ENCODE measurements at places on chromosomes 5 and 9. TPM values are rescaled to one million over a fixed set of nuclear protein-coding genes. Genes with fewer than 3 reads are reported as not detected.
A peak's percentile ranks its signal among the peaks of the same experiment; 100 is the strongest.

DNA sequence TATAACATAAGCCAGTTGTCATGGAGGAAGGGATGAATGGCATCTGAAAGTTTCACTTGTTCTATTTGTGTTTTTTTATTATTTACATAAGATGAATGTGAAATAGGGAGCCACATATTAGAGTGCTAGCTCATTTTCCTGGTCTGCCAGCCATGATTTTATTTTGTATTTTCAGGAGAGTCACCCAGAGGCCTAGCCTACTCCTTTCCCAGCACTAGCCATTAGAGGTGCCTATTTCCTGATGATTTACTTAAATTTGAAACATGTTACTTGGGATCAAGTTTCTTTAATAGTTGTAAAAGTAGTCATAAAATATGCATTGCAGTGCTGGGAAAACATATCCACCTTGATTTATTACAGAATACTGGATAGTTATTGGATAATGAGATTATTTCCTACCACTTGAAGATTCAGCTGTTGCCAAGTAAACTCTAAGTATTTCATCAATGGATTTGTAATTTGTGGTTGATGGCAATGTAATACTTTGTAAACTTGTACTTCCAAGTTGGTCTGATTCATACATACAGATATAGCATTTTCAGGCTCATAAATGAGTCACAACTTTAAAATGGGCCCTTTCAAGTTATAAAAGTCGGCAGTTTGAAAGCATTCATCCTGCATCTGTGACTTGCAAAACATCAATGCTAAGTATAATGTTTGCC is 50.8 kb downstream of the KCNN2 start:
- no peak for DNase-seq

- no peak for DNase-seq
Observed at GRCh38 chr5:158133369-158133768, 274.4 kb upstream of the CLINT1 start.

DNA sequence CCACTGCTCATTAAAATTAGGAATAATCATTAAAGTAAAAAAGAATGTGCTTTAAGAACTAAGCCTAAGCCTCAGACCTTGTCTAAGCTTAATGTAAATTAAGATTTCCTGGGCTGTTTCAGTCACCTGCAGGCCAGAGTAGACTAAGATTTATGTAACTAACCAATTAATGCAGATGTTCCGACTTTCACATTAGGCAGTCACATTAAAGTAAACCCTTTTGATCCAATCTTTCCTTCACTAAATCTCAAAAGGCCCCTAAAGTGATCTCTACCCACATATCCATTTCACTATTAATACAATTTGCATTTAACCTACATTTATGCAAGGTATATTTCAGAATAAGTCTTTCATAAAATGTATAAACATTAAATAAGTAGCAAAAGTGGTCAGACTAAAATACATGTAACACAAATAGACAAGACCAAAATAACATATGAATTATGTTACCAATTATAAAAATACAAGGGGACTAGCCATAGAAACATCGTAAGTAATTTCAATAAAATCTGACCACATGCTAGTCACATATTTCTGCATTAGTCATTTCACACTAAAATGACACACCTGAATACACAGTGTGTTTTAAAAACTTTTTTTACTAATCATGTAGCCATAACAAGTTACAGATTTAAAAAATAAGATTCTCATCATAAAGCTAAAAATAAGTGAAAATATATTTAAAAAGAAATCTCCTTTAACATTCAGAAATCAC is 7.7 kb downstream of the NR3C1 start:
- no peak for DNase-seq

DNA sequence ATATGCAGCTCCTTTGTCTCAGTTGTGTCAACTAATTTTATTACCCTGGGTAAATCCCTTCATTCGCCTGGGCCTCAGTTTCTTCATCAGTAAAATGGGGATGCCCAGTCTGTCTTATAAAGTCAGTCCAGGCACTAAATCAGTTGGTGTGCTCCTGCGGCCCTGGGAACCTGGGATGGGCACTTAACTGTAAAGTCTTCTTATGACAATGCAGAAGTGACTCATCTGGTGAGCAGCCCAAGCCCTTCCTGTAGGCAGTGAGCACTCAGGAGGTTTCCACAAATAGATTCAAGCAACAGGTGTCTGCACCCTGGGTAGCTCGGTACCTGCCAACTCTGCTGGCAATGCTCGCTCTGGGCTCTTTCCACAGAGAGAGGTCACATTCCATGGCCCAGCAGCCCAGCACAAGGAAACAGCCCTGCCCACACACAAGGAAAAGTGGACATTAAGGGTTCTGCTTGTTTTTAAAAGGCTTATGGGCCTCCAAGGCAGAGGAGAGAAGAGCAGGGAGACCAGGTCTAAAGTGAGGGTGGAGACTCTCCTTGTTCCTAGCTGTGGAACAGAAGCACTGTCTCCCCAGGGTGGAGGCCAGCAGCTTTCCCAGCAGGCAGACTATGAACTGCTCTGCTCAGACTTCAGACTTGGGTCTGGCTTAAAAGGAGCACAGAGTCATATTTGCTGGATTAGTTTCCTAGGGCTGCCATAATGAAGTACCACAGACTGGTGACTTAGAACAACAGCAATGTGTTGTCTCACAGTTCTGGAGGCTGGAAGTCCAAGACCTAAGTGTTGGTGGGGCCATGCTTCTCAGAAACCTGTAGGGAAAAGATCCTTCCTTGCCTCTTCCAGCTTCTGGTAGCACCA is 89.7 kb upstream of the ADRA1B start:
- no peak for DNase-seq

DNA sequence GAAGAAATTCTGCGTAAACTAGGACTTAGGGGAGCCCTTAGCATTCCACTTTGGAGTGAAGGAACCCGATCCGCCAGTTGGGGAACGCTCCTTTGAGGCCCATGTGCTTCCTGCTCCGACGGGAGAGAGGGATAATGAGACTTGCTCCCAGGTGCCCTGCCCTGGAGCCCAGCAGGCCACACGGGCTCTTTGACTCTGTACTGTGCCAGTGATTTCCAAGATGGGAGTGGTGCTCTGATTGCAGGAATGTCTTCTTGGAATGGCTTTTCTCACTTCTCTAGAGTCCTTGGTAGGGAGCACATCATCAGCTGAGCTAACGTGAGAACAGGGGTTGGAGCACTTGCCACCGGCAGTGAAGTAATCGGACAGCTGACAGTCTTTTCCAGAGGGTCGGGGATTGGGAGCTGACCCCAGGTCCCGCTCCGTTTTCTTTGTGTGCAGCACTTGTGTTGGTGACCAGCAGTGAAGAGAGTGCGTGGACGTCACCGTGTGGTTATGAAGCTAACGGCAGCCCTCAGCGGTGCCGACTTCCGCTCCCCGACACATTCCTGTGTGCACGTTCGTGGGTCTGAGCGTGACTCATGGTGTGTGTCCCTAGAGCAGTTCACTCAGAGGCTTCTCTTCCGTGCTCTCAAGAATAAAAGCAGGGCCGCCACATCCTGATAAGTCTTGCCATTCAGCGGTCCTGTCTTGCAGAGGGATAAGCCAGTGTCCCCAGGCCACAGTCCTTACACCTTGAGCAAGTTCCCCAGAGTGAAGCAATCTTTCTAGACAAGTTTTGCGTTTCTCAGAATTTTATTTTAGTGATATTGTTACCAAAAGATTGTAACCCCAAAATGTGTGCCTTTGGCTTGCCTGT is 25.6 kb downstream of the ABL1 start:
- DNase-seq, result peak; percentile 42

- no peak for DNase-seq
Observed at GRCh38 chr9:17637229-17637628, 58.4 kb downstream of the SH3GL2 start.

- peak; percentile 45 for DNase-seq
Observed at GRCh38 chr5:132883261-132883834, 9.9 kb downstream of the LEAP2 start.

DNA sequence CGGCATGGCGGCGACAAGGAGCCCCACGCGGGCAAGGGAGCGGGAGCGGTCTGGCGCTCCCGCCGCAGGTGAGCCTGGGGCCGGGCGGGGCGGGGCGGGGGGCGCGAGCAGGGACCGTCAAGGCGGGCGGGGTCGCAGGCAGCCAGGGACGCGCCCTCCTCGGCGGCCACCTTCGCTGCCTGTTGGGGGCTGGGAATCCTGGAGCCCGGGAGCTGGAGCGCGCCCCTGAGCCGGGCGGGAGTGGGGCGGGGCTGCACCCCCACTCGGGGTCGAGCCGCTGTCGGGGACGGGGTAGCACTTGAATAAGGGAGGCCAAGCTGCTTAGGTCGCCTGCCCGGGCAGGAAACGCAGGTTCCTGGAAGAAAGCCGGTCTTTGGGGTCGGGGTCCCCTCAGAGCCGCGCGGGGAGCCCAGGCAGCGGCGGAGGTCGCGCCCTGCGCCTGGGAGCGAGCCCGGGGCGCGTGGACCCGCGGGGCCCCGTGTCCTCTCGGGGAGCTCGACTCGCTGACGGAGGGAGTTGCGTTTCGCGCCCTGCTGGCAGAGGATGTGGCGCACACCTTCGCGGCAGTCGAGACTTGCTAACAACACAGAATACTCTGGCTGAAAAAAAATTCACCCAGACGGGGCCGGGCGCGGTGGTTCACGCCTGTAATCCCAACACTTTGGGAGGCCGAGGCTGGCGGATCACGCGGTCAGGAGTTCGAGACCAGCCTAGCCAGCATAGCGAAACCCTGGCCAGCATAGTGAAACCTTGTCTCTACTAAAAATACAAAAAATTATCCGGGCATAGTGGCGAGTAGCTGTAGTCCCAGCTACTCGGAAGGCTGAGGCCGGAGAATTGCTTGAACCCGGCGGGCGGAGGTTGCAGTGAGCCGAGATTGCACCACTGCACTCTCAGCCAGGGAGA is 552 bp downstream of the OTULINL start:
- DNase-seq, result peak; percentile 20

DNA sequence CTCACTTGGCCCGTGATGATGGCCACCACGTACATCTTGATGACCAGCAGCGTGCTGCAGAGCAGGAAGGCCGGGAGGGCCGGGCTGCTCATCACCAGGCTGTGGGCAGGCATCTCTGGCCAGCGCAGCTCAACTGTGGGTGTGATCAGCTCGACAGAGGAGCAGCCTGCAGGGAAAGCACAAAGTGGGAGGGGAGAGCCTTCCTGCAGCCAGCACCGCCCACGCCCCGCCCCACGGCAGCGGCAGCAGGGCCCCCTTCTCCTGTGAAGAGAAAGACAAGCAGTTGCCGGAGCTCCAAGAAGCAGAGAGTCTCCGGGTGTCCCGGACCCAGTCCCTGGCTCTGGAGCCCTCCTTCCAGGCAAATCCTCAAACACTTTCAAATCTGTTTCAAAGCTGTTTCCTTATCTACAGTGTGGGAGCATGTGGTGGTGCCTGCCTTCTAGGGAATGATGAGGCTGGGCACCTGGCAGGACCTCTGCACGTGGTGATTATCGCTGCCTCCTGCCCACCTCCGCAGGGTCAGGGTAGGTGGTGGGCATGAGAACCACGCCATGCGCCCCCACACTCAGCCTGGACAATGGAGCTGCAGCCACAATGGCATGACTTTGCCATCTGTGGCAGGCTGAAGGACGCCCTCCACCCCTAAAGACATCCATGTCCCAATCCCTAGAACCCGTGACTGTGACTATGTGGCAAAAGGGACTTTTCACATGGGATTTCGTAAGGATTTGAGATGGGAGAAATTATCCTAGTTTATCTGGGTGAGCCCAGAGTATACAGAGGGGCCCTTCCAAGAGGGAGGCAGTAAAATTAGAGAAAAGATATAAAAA is at the start of gene PTGES:
PTGES (minus strand) TSS at position 143 of the 830 bp plus-strand sequence; CDS start at position 113, 30 bp downstream.
- DNase-seq, result peak; percentile 70

- no peak for DNase-seq
Observed at GRCh38 chr9:33850267-33850629, 33.3 kb downstream of the UBE2R2 start.

DNA sequence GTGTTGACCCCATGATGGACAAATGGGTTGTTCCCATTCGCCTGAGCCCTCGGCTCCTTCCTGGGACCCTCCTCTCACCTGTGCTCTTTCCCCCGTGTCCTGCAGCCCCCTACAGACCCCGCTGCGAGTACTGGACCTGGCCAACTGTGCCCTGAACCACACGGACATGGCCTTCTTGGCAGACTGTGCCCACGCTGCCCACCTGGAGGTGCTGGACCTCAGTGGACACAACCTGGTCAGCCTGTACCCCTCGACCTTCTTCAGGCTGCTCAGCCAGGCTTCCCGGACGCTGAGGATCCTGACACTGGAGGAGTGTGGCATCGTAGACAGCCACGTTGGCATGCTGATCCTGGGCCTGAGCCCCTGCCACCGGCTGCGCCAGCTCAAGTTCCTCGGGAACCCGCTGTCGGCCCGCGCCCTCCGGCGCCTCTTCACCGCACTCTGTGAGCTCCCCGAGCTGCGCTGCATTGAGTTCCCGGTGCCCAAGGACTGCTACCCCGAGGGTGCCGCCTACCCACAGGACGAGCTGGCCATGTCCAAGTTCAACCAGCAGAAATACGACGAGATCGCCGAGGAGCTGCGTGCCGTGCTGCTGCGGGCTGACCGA is 3.4 kb downstream of the LRRC14B start:
- DNase-seq, result no peak

GRCh38 chr5:2874099-2874498 is 122.6 kb upstream of the IRX2 start:
- no peak for DNase-seq

- no peak for DNase-seq
Observed at GRCh38 chr9:134662143-134662876, 20.7 kb downstream of the COL5A1 start.

GRCh38 chr5:170333161-170333910 is 35.8 kb upstream of the LCP2 start:
- no peak for DNase-seq

GRCh38 chr5:178308541-178309092 is 76.0 kb upstream of the PHYKPL start:
- DNase-seq, result no peak

GRCh38 chr5:158398360-158399201 is 539.6 kb upstream of the CLINT1 start:
- DNase-seq, result no peak

DNA sequence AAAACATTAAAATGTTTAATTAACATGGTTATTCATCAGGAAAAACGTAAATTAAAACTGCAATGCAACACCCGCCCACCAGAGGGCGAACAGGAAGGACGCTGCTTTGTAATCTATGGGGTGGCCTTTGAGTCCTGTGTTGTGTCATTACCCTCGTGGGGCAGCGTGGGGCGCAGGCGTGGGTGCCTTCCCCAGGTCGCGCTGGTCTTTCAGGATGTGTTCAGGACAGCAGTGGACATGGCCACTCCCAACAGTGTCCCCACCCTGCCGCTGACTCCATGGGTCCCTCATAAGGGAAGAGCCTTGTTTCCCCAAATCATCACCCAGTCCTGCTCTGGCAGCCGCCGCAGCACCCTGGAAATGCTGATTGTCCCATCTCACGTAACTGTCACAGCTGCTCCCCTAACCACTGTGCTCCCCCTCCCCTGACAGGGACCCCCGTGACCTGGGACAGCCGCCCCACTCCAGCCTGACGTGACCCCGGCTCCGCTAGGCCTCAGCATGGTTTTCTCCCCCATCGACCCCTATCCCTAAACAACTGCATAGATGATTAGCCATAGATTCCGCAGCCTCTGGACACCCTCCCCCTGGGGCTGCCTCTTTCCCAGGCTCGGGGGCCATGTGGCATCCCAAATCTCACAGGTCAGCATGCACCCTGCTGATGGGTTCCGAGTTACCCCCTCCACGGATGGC is 36.4 kb downstream of the GLT6D1 start:
- no peak for DNase-seq

- no peak for DNase-seq
Observed at GRCh38 chr9:14343261-14344031, 29.5 kb upstream of the NFIB start.

Gene PSMB7
- polyA plus RNA-seq, result 211 TPM

Gene OR1J2
- not detected for polyA plus RNA-seq

Gene TMEM174
- polyA plus RNA-seq, result not detected

All from right lung (tissue), 10 donors.